ENCODE measurements at places on chromosomes 3 and 15. TPM values are rescaled to one million over a fixed set of nuclear protein-coding genes. Genes with fewer than 3 reads are reported as not detected.

- DNase-seq, result no peak
Observed at GRCh38 chr3:182716114-182716688, 77.1 kb upstream of the ATP11B start.

- no peak for DNase-seq
Observed at GRCh38 chr3:53677413-53677812, 168.8 kb downstream of the CHDH start.

GRCh38 chr15:89442671-89443307, 53.6 kb downstream of the RHCG start:
- DNase-seq, result peak; percentile 64

ACKR4 gene
- total RNA-seq, result 8.0 TPM

DNA sequence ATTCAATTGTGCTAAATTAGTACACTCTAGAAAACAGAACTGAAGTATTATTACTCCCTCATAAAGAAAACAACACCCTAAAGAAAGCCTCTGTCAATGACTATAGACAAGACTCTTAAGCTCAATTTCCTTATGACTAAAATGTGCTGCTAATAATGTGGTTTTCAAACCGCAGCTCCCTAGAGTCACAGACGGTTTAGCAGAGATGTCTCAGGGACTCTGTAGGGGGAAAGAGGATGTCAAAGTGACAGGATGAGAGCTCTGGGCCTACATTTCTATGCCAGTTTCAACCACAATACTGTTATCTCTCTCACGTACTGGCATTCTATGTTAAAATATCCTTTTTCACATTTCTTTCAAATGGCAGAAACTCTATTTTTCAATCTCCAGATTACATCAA, 37.6 kb upstream of the WDR49 start:
- DNase-seq, result no peak

- DNase-seq, result no peak
Observed at GRCh38 chr3:20769430-20769829, 583.4 kb upstream of the SGO1 start.

GRCh38 chr3:11245827-11246662, 26.2 kb upstream of the ATG7 start:
- DNase-seq, result no peak

CCK gene
- 0.67 TPM for total RNA-seq

Data from upper lobe of right lung (tissue), 1 donor.